ENCODE measurements at places on chromosomes 16 and 17.

DNA sequence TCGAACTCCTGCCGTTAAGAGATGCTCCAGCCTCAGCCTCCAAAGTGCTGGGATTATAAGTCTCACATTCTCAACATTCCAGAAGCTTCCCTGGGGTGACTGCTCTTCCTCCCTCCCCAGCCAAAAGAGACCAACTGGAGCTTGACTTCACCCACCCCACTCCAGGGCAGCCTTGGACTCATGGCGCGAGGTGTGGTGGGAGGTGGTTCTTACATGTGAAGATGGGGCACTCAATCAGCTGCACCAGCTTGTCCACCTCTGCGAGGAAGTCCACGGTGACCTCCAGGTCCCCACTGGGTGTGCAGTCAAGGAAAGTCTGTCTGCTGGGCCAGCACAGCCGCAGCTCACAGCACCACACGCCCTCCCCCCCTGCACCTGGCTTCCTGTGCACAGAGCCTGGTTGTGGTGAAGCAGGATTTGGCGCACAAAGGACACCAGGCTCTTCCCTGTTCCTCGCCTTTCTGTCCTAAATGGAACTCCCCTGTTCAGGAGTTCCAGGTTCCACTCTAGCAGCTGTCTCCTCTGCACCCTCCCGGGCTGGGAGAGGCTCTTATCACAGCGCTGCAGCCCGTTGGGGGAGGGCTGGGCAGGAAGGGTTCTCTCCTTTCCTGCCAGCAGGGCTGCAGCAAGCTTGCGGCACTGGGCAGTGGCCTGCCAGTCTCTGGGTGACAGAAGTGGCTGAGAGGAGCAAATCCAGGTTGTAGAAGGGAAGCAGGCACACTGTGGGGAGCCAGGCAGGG is 9.6 kb upstream of the MTSS2 start:
- no peak overlapping the region for H3K27ac ChIP-seq
- H3K4me1 ChIP-seq, result peaks cover 97% of the 10 kb centered on the region
- H3K27me3 ChIP-seq, result no peaks in the 10 kb centered on the region
- no peak overlapping the region for H3K4me3 ChIP-seq

- H3K27me3 ChIP-seq, result no peaks in the 10 kb centered on the region
- H3K4me3 ChIP-seq, result no peak overlapping the region
- H3K36me3 ChIP-seq, result peaks cover 30% of the 10 kb centered on the region
These were observed 5.8 kb downstream of the DEXI start for GRCh38 chr16:10936272-10936984.

GRCh38 chr16:400061-400591 is 1.6 kb upstream of the DECR2 start:
- H3K27me3 ChIP-seq, result no peaks in the 10 kb centered on the region
- peaks cover 35% of the 10 kb centered on the region for H3K36me3 ChIP-seq
- no peak for DNase-seq
- no peak overlapping the region for H3K4me3 ChIP-seq

DNA sequence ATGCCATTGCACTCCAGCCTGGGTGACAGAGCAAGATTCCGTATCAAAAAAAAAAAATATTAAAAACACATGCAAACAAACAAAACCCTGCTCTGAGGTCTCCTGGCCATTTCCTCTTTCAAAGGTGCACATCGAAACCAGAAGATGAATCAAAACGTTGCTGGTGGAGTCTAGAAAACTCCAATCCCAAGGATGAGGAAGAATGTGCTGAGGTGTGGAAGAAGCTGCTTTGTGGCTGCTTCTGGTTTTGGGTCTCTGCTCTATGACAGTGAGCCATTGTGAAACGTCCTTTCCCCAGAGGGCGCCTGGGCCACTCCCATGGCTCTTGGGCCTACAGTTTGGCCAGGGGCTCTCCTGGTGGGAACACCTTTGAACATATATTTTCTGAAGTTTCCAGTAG is 112.6 kb downstream of the IRF8 start:
- no peaks in the 10 kb centered on the region for H3K36me3 ChIP-seq
- H3K4me3 ChIP-seq, result no peak overlapping the region
- no peaks in the 10 kb centered on the region for H3K4me1 ChIP-seq
- DNase-seq, result no peak
- H3K27ac ChIP-seq, result no peak overlapping the region

- H3K4me3 ChIP-seq, result no peak overlapping the region
- no peak overlapping the region for H3K27ac ChIP-seq
- peaks cover 23% of the 10 kb centered on the region for H3K27me3 ChIP-seq
- DNase-seq, result no peak
These were observed 7.8 kb upstream of the IRF8 start for GRCh38 chr16:85891033-85891775.

DNA sequence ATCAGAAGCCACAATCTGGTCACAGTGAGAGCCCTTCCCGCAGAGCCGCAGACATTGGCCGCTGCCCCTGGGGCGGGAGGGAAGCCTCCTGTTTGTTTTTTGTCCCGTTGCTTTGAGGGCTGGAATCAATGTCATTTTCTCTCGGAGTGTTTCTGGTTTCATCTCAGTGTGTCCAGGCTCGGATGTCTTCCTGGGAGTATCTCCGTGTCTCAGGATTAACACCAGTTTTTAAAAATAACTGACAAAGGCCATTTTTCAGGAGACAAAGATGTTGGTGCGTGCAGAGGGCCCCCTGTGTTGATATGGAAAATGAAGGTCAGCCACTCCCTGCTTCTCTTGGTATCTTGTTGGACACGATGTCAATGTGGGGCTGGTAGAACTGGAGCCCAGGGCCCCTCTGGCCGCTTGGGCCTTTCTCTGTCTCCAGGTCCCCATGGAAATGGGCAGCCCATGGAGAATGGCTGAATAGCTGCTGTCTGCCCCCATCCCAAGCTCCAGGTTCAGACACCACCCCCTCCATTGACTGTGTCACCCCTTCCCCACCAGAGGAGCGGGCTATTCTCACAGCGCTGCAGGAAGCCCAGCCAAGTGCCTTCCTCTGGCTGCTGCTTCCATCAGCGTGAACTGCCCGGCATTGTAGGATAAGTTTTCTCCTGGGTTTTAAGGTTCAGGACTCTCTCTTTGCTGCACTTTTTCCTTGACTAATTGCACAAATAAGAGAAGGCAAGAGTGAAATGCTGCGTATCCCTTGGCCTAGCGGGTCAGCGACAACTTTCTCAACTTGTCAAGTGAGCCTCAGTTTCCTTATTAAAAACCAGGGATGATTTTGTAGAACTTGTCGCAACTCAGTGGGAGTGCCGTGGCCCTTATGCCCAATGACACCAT is 72.2 kb upstream of the METTL9 start:
- no peak overlapping the region for H3K4me3 ChIP-seq
- no peaks in the 10 kb centered on the region for H3K36me3 ChIP-seq

- H3K4me3 ChIP-seq, result no peak overlapping the region
- H3K4me1 ChIP-seq, result no peaks in the 10 kb centered on the region
- peak; percentile 53 for DNase-seq
- no peaks in the 10 kb centered on the region for H3K27me3 ChIP-seq
- peaks cover 13% of the 10 kb centered on the region for H3K36me3 ChIP-seq
These were observed 59.8 kb downstream of the GAN start for GRCh38 chr16:81374550-81374949.

DNA sequence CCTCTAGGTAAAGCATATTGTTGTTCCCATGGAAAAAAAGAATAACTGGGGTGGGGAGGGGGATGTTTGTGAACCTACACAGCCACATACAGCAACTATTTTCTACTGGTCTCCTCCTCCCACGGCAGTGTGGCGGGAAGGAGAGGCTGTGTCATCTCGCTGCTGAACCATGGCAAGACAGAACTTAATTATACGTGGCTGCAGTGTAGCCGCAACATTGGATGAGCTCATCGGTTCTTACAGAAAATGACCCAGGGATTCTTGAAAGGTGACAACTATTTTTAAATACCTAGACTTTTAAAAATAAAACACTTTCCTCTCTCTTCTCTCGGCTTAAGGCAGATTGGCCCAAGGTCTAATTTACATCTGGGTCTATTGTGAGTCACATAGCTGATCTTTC is 19.8 kb upstream of the TEKT3 start:
- no peaks in the 10 kb centered on the region for H3K27me3 ChIP-seq
- no peaks in the 10 kb centered on the region for H3K4me1 ChIP-seq
- DNase-seq, result no peak
- no peak overlapping the region for H3K27ac ChIP-seq

- H3K27me3 ChIP-seq, result no peaks in the 10 kb centered on the region
- no peaks in the 10 kb centered on the region for H3K36me3 ChIP-seq
- peak; percentile 22 for DNase-seq
- H3K27ac ChIP-seq, result peak overlapping the region; percentile 61
- H3K4me3 ChIP-seq, result no peak overlapping the region
- peaks cover 2% of the 10 kb centered on the region for H3K4me1 ChIP-seq
These were observed 645.9 kb downstream of the WWOX start for GRCh38 chr16:78745108-78746019.

- H3K4me3 ChIP-seq, result peak overlapping the region; percentile 79
- H3K36me3 ChIP-seq, result peaks cover 15% of the 10 kb centered on the region
- H3K27ac ChIP-seq, result no peak overlapping the region
- peaks cover under 1% of the 10 kb centered on the region for H3K27me3 ChIP-seq
- peaks cover 24% of the 10 kb centered on the region for H3K4me1 ChIP-seq
- no peak for DNase-seq
These were observed 2.0 kb downstream of the XYLT2 start for GRCh38 chr17:50347894-50348291.

DNA sequence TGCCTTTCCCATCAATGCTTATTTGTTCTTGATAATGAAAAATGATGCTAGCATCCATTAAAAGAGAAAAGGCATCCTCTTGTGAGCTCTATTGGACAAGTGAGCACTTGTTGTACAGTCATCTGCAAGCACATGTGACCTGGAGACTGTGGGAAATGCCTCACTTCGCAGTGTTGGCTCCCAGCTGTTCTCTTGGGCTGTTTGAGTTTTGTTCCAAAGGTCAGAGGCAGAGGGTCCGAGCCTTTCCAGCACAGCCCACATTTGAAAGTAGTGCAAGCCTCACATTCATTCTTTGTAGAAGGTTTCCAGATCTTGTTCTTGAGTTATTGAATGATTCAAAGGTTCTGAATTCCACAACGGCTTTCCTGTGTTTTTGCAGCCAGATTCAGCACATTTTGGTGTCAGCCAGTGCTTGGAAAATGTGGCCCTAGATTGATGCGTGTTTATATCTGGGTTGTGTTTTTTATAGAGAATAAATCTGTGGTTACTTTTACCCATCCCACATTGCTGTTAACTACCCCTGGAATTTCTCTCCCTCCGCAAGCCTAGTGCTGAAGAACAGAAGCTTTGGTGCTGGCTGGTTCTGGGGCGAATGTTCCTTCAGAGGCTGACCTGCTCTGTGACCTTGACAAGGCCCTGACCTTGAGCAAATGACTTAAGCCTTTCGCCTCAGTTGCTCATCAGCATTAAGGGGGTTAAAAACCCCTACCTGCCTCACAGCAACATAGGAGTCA is 49.8 kb downstream of the CDH1 start:
- peaks cover 52% of the 10 kb centered on the region for H3K4me1 ChIP-seq
- peak overlapping the region; percentile 97 for H3K27ac ChIP-seq
- H3K27me3 ChIP-seq, result no peaks in the 10 kb centered on the region
- no peaks in the 10 kb centered on the region for H3K36me3 ChIP-seq
- no peak overlapping the region for H3K4me3 ChIP-seq

GRCh38 chr17:75313941-75314551 is 24.8 kb upstream of the SLC25A19 start:
- no peak overlapping the region for H3K27ac ChIP-seq
- H3K36me3 ChIP-seq, result peaks cover 33% of the 10 kb centered on the region
- DNase-seq, result no peak
- no peak overlapping the region for H3K4me3 ChIP-seq
- H3K4me1 ChIP-seq, result no peaks in the 10 kb centered on the region

DNA sequence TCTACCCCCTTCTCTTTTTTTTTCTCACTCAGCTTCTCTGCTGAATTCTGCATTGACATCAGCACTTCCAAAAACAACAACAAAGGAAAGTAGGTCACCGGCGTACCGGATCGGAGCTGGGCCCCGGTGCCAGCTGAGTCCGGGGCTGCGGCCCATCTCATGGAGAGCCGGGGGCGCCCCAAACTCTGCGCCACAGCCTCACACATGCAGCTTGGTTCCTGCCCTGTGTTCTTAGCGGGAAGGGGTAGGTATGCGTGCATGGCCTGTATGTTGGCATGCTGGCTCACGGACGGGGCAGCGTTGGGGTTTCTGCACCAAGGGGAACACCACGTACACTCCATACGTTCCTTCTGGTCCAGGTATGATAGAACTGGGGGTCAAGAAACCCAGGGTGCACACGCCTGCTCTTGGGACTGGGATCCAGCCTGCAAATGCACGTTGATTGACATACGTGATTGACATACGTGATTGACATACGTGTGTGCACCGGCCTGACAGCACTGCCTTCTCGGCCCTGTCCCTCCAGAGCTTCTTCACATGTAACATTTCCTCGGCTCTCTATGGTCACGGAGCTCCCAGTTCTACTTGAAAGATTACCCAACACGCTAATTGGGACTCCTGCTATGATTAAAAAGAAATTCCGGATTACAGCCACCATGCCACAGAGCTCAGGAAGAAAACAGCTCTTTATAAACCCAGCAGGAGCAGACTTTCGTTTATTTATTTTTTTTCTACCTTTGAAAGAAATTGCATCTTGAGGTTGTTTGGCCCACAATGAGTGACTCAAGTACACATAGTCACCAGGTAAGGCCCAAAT is 88.7 kb downstream of the RPA1 start:
- H3K4me1 ChIP-seq, result peaks cover 42% of the 10 kb centered on the region
- H3K27me3 ChIP-seq, result peaks cover 2% of the 10 kb centered on the region
- no peak for DNase-seq

- H3K4me3 ChIP-seq, result no peak overlapping the region
- H3K36me3 ChIP-seq, result no peaks in the 10 kb centered on the region
- no peak overlapping the region for H3K27ac ChIP-seq
These were observed 10.1 kb upstream of the ZFP1 start for GRCh38 chr16:75138233-75138632.

DNA sequence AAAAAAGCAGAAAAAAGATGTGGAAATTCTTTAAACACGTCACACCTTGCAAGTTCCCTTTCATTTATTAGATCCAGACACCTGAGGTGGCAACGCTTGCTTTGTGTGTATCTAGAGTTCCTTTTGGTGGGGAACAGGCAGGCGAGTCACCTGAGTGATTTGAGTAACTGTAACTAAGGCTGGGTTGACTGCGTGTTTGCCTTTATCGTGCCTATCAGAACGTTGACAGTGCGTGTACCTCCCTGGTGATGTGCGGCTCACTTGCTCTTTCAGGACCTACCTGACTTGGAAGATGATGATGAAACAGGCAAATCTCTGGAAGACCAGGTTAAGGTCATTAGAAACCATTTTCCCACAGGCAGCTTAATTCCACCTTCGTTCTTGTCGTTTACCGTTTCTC is 12.5 kb downstream of the TAF1C start:
- H3K4me1 ChIP-seq, result peaks cover 30% of the 10 kb centered on the region
- no peak overlapping the region for H3K4me3 ChIP-seq
- DNase-seq, result no peak
- no peak overlapping the region for H3K27ac ChIP-seq
- H3K36me3 ChIP-seq, result peaks cover 34% of the 10 kb centered on the region

- no peak overlapping the region for H3K27ac ChIP-seq
- H3K36me3 ChIP-seq, result no peaks in the 10 kb centered on the region
- H3K4me1 ChIP-seq, result peaks cover 50% of the 10 kb centered on the region
- no peak overlapping the region for H3K4me3 ChIP-seq
- no peak for DNase-seq
- no peaks in the 10 kb centered on the region for H3K27me3 ChIP-seq
These were observed 2.4 kb downstream of the DOK4 start for GRCh38 chr16:57483725-57484514.

- H3K27ac ChIP-seq, result no peak overlapping the region
- no peak for DNase-seq
- H3K27me3 ChIP-seq, result no peaks in the 10 kb centered on the region
These were observed 8.8 kb downstream of the MAP3K3 start for GRCh38 chr17:63631062-63631461.

- no peaks in the 10 kb centered on the region for H3K27me3 ChIP-seq
- H3K4me1 ChIP-seq, result peaks cover 48% of the 10 kb centered on the region
- no peak overlapping the region for H3K27ac ChIP-seq
- peaks cover 41% of the 10 kb centered on the region for H3K36me3 ChIP-seq
- H3K4me3 ChIP-seq, result peak overlapping the region; percentile 36
These were observed 6.2 kb downstream of the MPP2 start for GRCh38 chr17:43900858-43901754.

GRCh38 chr17:59761385-59762048 is 54.1 kb downstream of the VMP1 start:
- DNase-seq, result no peak
- peak overlapping the region; percentile 86 for H3K27ac ChIP-seq
- H3K4me1 ChIP-seq, result no peaks in the 10 kb centered on the region
- H3K27me3 ChIP-seq, result no peaks in the 10 kb centered on the region
